ENCODE measurements at places on chromosomes 6 and 20.

DNA sequence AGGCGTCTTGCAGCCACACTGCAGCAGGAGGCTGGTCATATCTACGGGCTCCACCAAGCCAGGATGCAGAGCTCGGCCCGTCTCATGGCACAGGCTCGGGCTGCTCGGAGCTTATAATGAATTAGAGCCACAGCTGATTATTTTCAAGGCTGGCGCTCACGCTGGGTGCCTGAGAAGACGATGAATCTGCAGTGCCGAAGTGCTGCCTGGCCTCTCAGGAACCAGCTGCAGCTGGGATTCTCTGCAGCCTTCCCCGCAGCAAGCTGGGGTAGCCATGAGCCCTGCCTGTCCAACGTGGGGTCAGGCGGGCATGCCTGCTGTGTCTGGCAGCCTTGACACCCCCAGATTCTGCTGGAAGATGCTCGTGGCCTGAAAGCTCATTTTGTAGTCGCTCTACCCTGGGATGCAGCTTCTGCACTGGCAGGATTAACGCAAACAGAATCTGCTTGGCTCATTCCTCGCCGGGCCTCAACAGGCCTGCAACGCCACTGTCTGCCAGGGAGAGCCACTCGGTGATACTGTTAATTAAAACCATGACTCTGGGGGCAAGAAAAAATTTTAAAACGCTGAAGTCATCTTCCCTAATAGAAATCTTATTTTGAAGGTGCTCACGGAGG, 104.3 kb downstream of the CDH26 start:
- no peak for DNase-seq

DNA sequence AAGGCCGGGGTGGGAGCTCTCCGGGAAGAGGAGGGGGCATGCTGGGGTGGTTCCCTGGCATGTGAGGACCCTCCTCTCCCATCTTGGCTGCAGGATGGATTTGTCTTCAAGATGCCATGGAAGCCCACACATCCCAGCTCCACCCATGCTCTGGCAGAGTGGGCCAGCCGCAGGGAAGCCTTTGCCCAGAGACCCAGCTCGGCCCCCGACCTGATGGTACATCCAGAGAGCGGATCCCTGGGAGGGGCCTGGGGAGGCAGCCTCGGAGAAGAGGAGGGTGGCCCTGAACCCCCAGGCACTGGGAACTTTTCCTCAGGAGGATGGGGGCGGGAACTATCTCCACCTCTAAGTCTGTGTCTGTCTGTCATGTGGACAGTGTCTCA, 4.8 kb downstream of the CDC25B start:
- DNase-seq, result no peak

- peak; percentile 90 for DNase-seq
Measured at GRCh38 chr6:81812401-81812800, 59.9 kb upstream of the TENT5A start.

- no peak for DNase-seq
Measured at GRCh38 chr20:32841174-32841573, 17.5 kb upstream of the EFCAB8 start.

- DNase-seq, result peak; percentile 44
Measured at GRCh38 chr6:70312165-70312745, 9.4 kb upstream of the COL9A1 start.

GRCh38 chr20:59392736-59393135, 92.3 kb downstream of the EDN3 start:
- DNase-seq, result no peak

GRCh38 chr20:2709205-2709981, 16.8 kb downstream of the EBF4 start:
- no peak for DNase-seq

GRCh38 chr20:41692479-41693135, 74.4 kb upstream of the CHD6 start:
- peak; percentile 91 for DNase-seq

All from common myeloid progenitor, CD34-positive (primary cell).